Thymus (tissue), 14 donors: ENCODE measurements at places on chromosomes 2 and 18.

- peak; percentile 54 for DNase-seq
Measured at GRCh38 chr2:135825550-135826176, 11.3 kb downstream of the LCT start.

- no peak for DNase-seq
Measured at GRCh38 chr18:3615374-3615985, 165.5 kb downstream of the TGIF1 start.

DNA sequence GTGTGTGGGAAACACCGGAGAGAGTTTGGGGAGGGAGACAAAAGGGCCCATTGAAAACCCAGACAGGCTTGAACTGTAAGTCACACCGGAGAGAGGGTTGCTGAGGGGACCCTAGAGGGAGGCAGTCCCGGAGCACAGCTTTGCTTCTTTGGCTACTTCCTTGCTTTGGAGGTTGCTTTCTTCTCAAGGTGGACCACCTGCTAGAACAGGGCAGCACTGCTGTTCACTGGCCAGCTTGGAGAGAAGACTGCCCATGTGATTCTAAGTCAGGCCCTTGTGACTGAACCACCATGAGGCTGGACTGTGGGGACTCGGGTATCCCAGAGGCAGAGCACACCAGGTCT lies 4.4 kb downstream of the ACTG2 start:
- DNase-seq, result no peak

DNA sequence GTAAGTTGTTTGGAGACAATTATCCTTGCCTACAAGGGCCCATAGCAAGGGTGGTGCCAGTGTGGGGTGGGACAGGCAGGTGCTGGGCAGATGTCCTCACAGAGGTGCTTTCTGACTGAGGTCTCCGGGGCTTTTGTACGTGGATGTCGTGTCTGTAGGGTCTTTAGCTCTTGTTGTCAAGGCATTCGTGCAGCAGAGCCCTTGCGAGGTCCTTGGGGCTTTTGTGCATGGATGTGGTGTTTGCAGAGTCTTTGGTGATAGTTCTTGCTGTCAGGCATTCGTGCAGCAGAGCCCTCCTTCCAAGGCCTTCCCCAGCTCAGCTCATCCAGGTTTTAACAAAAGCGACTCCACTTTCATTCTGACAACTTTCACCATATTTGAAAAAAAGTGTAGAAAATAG lies 116.0 kb upstream of the TMEM18 start:
- no peak for DNase-seq

- DNase-seq, result no peak
Measured at GRCh38 chr18:5627776-5628511, 84.1 kb upstream of the EPB41L3 start.

DNA sequence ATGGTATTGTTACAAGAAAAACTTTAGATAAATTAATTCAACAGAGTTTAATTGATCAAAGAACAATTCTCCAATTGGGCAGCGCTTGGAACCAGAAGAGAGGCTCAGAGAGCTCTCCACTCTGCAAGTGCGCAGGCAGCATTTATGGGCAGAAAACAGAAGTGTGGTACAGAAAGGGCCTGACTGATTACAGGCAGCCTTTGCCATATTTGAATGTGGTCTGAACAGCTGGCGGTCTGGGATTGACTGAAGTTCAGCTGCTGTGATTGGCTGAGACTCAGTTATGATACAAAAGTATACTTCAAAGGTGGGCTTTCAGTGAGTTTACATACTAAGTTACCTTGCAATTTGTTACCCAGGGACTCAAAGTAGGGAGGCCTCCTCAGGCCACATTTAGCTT lies 301.3 kb upstream of the ID2 start:
- DNase-seq, result no peak

- no peak for DNase-seq
Measured at GRCh38 chr2:127563458-127564428, 28.3 kb downstream of the MYO7B start.

DNA sequence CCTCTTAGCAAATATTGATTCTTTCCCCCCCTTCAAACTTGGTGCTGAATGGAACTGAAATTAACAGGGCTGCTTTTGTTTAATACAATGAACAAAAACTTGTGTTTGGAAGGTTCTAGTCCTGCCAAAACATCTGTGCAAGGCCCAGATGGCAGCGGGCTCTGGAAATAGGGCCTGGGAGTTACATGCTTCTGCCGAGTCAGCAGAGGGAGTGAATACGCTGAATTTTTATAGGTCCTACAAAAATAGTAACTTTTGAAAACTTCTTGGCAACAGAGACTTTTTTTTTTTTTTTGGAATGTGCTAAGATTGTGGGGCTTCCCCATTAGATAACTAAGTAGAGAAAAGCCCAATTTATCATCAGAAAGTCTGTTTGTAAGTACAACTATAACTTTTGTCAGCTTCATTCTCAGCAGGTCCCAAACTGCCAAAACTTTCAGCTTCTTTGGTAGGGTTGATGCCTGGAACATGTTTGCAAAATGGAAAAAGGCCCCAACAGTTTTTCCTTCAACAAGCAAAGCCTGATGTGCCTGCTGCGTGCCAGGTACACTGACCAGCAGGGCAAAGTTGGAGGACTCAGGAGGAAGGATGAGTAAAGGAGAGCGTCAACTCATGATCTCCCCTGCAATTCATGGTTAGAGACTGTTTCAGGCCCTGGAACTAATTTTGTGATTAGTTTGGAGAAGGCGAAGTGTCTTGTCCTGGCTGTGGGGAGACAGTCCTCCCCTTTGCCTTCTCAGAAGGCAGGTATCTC lies 45.1 kb upstream of the HDAC4 start:
- no peak for DNase-seq

DNA sequence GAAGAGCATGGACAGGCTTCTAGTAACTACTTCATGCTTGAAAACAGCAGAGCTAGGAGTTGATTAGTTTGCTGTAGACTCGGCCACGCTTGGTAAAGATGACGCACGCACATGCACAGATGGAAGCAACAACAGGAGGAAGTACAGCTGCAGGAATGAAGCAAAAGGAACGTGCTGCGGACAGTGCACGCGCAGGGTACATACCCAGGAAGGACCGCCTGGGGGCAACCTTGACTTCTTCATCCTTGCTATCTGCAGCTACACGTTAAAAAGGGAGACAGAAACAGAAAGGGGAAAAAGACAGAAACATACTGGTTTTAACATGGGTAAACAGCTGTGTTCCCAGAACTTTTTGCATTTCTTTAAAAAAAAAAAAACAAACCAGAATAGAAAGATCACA lies 17.7 kb downstream of the SLC66A2 start:
- no peak for DNase-seq

DNA sequence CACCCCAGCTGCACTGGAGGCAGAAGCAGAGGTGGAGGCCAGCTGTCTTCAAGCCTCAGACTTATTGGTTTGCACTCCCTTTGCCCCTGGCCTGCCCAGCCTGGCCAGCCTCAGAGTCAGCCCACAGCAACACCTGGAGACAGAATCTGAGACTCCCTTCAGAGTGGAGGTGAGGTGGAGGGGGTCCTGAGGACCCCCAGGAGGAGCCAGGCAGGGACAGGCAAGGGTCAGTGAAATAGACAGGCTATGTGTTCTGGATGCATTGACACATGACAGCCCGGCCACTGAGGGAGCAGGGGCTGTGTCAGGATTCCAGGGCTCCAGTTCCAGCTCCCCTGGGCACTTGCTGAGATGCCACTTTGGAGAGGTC lies 309.7 kb downstream of the MYCN start:
- DNase-seq, result no peak
